Foreskin fibroblast (primary cell): ENCODE measurements at places on chromosomes 7 and 10.
A peak's percentile ranks its signal among the peaks of the same experiment; 100 is the strongest.

GRCh38 chr7:77877791-77878190, 79.2 kb downstream of the PHTF2 start:
- peak; percentile 34 for DNase-seq

DNA sequence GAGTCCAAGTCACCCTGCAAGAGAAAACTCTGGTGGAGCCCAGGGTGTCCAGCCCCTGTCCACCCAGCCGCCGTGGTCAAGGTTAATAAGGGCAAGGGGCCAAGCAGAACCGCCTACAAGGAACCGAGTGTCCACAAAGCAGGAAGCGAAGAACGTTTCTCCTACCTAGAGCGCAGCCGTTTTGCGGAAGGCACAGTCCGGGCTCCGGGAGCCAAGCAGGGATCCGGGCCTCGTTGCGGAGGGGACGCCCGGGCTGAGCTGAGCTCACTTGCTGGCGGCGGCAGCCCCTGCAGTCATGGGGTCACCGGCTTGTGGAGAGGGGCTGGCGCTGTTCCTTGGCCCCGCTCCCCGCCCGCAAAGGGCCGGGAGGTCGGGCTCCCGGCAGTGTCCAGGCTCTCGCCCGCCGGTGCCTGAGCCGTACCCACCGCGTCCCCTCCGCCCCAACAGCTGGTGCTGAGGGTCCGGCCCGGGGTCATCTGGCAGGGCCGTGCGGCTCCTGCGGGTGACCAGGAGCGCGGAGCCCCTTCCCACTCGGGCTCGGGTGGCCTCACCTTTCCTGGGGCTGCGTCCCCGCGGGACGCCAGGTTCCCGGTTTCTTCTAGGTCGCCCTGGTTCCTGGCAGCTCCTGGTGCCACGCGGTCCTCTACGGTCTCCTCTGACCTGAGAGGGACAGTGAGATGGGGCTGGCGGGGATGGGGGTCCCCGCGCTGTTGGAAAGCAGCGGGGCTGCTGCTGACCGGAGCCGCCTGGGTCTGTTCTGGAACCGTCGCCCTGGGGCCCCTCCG, 14.0 kb upstream of the ZNF273 start:
- no peak for DNase-seq

- no peak for DNase-seq
These were observed 828.6 kb upstream of the GHITM start for GRCh38 chr10:83310688-83311087.

- DNase-seq: peak; percentile 8
These were observed 27.4 kb upstream of the GOT1 start for GRCh38 chr10:99457813-99458212.

DNA sequence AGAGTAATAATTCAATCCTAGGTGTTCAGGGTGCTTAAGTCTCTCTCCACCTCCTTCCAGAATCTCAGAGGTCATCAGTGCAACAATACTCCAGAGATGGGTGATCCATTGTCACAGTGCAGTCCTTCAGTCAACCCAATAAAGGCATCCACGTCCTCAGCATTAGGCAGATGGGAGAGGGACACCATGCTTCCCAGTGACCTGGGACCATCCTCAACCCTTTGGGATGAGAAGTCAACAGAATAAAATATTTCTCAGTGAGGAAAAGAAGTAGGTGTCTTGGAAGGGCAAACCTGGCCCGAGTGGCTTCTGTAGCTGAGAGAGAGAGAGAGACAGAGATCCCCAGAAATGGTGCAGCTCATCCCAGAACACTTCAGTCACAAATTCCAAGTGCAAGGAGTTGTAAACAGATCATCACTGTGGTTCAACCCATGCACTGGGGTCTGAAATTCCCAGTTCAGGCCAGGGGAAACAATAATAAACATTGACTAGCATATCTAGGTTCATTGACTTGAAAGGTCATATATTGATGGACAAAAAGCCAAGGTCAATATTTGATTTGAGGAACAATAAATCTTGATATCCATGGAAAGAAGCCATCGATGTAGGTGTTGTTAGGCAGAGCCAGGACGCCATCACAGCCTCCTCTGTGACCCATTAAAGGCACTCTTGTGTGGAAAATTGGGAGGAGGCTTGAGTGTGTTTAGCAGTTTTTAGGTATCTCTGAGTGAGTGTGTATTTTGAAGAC, 256.0 kb upstream of the ZMIZ1 start:
- DNase-seq: no peak

DNA sequence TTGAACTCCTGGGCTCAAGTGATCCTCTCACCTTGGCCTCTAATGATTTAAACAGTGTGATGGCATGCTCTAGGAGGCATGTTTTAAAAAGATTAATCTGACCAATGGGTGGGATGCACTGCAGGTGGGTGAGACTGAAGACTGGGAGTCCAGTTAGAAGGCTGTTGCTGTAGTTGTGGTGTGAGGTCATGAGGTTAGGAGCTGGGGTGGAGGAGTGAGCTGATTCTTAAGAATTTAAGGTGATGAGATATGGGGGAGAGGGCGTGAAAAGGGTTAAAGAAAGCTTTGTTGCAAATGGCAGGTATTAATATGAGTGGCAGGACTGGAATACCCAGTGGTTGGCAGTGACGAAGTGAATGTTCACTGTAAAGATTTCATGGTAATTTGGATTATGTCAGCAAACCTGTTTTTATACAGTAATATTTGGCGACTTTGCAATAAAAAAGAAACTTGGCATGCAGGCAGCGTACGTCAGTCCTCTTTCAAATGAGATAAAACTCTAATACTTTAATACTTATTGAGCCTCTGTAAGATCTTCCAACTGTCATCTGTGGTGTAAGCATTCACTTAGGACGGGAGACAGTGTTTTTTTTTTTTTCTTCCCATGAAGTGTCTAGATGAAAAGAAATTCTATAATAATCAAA, 72.8 kb upstream of the MTPN start:
- no peak for DNase-seq

DNA sequence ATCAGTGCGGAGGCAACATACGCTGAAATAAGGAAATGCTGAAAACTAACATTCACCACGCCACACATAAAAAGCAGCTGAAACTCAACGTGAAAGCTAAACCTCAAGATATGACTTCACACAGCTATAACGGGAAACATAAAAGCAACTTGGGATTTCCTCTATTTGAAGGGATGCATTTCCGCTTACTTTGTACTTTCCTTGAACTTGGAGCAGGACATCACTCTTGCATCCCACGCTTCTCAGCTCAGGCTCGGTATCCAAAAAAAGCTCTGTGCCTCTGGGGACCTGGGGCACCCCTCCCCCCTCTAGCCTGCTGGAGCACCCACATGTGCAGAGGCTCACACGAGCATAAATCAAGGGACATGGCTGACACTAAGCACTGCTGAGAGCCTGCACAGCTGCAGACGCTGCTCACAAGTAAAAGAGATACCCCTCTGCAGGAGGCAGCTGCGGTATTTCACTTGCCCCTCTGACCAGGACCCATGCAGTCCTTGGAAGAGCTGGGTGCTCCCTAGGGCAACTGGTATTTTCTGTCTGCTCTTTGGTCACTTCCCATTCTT, 34.2 kb downstream of the PARD3 start:
- peak; percentile 32 for DNase-seq

- DNase-seq: no peak
These were observed 1082.4 kb downstream of the KCNMA1 start for GRCh38 chr10:76555067-76555670.

GRCh38 chr10:44938956-44939355, 20.6 kb upstream of the RASSF4 start:
- no peak for DNase-seq

- DNase-seq: no peak
These were observed 213.0 kb downstream of the DNAJB6 start for GRCh38 chr7:157549612-157550299.

DNA sequence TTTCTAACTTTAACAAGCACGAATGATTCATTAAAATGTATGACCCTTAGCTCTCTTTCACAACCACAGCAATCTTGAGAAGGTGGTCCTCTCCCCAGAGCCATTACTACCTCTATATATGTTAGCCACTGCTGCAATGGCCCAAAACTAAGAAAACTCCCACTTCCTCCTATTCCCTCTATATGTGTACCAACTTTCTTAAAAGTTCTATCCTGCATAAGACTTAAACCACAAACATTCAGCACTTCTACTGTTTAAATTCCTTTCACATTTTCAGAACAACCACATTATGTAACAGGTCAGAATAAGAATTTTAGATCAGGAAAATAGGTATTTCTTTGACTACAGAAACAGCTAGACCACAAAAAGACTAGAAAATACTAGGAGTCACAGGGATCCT, 36.2 kb downstream of the WASL start:
- DNase-seq: no peak

DNA sequence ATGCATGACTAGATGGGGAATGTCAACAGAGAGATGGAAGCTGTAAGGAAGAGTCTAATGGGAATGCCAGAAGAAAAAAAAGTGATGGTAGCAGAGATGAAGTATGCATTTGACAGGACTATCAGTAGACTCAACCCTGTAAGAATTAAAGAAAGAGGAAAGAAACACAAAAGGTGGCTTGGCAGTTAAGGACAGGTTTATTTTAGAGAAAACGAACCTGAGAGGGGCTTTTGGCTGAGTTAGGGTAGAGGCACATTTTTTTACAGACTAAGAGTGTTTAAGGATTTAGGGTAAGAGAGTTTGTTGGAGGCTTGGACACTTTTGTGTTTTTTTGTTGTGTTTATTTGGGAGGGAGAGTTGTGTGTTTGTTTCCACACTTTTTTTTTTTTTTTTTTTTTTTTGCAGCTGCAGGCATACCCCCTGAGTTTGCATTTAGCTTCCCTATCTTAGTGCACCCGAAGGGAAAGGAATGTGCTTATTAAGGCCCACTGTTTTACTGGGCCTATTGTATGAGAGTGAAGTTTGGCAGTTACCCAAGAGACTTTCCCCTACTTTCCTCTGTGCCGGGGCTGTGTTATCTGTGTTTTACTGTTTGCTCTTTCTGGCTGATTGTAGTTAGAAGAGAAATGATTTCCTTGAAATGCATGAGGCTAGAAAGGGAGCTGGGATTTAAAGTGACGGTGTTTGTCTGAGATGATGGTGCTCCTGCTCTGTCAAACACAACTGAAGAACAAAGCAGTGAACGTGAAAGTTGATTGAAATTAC, 32.0 kb downstream of the NPVF start:
- no peak for DNase-seq

DNA sequence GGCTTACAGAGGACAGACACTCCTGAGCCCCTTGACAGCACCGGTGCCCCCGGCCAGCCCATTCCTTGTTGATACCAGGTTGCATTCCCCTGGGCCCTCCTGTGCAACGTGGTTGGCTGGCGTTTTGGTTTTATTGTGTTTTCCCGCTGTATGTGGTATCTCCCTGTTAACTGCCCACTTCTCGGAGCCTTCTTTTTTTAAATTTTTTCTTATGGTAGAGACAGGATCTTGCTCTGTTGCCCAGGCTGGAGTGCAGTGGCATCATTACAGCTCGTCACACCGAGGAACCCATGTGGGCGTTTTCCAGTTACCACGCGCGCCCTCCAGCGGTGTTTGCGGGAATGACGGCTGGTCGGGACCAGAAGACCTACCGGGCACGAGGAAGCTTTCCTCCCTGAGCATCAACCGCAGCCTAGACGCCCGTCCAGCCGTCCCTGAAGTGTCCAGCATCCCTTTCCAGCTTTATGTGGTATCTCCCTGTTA, 16.9 kb upstream of the ZFAND2A start:
- DNase-seq: peak; percentile 60

GRCh38 chr7:29102558-29103151, 43.7 kb downstream of the CPVL start:
- DNase-seq: peak; percentile 79

GRCh38 chr7:31875424-31875823, 188.4 kb downstream of the PPP1R17 start:
- DNase-seq: no peak

DNA sequence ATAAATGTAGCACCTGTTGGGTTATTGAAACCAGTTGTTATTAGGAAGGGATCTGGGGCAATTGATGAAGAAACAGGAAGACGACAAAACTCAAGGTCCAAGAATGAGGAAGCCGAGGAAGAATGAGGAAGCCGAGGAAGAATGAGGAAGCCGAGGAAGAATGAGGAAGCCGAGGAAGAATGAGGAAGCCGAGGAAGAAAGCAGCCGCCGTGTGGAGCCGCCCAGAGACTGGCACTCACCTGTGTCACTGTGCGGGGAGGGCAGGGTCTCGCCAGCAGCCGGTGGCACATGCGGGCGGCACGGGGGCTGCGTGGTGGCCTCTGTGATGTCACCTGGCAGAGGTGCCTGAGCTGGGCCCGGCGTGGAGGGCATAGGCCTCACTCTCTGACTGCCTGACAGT, 71.1 kb upstream of the CFAP46 start:
- no peak for DNase-seq
